ENCODE measurements at places on chromosomes 12 and 14.
A peak's percentile ranks its signal among the peaks of the same experiment; 100 is the strongest.

DNA sequence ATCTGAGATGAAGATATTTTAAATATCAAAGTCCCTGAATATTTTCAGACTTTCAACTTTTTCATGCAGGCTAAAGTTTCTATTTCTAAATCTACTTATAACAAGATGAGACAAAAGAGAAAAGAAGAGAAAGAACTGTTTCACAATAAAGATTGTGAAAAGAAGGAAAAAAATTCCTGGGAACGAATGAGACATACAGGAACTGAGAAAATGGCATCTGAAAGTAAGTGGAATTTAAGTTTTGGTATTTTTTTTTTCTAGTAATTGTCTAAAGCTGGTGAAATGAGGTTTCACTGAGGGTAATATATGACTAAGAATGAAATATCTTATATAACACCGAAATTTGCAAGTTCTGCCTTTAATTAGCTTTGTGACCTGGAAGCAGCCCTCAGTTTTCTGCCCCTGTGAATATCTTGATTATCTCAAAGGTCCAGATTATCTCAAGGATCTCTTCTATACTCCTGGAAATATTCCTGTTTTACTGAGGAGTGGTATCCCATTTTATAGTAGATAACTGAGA, 55.7 kb upstream of the PRPF39 start:
- DNase-seq, result no peak

- DNase-seq, result no peak
These were observed 2.3 kb downstream of the WNT1 start for GRCh38 chr12:48980389-48980952.

- DNase-seq, result peak; percentile 76
These were observed at the start of gene BHLHE41 for GRCh38 chr12:26124446-26125399. BHLHE41 (minus strand) TSS chr12:26125037; CDS start chr12:26124779, 258 bp downstream.

- DNase-seq, result no peak
These were observed 16.7 kb downstream of the HRK start for GRCh38 chr12:116864371-116865160.

DNA sequence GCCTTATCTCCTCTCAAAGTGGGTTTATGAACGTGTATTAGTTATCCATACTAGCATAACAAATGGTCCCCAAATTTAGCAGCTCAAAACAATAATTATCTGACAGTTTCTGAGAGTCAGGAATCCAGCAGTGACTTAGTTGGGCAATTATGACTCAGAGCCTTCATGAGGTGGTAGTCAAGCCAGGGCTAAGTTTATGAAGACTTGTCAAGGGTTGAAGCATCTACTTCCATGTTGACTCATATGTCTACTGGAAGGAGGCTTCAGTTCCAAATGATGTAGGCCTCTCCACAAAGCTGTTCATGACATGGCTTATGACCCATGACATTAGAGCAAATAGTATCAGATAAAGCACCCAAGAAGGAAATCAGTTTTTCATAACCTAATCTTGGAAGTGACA, 73.2 kb downstream of the IPO8 start:
- DNase-seq, result no peak

GRCh38 chr14:63088865-63089264, 43.6 kb upstream of the KCNH5 start:
- DNase-seq, result no peak

- DNase-seq, result peak; percentile 51
These were observed 39.3 kb downstream of the CCDC177 start for GRCh38 chr14:69535230-69535848.

- no peak for DNase-seq
These were observed 146.0 kb upstream of the C14orf180 start for GRCh38 chr14:104433401-104434213.

DNA sequence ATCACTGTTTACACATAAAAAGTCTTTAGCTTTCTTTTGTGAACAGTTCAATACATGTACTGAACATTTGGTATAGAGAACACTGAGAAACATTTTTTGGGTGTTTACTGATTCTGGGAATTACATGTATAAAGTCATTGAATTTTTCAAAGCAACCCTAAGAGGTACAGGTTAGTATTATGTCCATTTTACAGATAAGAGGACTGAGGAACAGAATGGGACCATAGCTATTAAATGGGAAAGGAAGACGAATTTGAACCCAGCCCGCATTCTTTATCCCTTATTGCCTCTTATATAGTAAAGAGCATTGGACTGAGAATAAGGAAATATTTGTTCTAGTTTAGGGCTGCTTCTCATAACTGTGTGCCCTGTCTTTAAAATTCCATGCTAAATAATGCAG, 889 bp upstream of the KANSL2 start:
- no peak for DNase-seq

Measured in nucleus accumbens (tissue), 56 donors.